Fibroblast of lung (primary cell): ENCODE measurements at places on chromosomes 11 and 22. TPM values are rescaled to one million over a fixed set of nuclear protein-coding genes. Genes with fewer than 3 reads are reported as not detected.

DNA sequence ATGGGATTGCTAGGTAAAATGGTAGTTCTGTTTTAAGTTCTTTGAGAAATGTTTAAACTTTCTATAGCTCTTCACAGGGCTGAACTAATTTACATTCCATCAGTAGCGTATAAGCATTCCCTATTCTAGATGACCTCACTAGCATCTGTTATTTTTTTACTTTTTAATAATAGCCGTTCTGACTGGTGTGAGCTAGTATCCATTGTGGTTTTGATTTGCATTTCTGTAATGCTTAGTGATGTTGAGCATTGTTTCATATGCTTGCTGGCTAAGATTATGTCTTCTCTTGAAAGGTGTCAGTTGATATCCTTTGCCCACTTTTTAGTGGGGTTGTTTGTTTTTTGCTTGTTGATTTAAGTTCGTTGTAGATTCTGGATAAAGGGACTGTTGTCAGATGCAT is 35.9 kb downstream of the MMP27 start:
- no peak overlapping the region for H3K4me3 ChIP-seq
- no peaks in the 10 kb centered on the region for H3K27me3 ChIP-seq
- DNase-seq = no peak
- no peaks in the 10 kb centered on the region for H3K36me3 ChIP-seq
- H3K27ac ChIP-seq = no peak overlapping the region

GRCh38 chr22:26635117-26635516 is 13.4 kb downstream of the CRYBA4 start:
- DNase-seq = no peak
- H3K27ac ChIP-seq = no peak overlapping the region
- no peaks in the 10 kb centered on the region for H3K27me3 ChIP-seq
- H3K4me1 ChIP-seq = no peaks in the 10 kb centered on the region
- H3K4me3 ChIP-seq = no peak overlapping the region
- H3K36me3 ChIP-seq = no peaks in the 10 kb centered on the region

DNA sequence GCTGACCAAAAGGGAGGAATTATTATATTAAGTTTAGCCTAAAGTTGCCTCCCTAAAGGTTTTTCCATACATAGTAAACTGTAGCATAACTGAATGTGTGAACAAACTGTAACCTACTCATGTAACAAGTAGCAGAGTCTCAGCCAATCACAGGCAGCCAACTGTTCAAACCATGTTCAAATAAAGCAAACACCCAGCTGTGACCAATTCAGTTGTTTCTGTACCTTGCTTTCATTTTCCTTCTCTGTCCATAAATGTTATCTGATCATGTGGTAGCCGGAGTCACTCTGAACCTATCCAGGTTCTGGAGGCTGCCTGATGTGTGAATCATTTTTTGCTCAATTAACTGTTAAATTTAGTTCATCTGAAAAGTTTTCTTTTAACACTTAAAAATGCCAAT is 373.5 kb downstream of the GUCY1A2 start:
- H3K4me1 ChIP-seq = no peaks in the 10 kb centered on the region
- peak; percentile 70 for DNase-seq
- no peak overlapping the region for H3K4me3 ChIP-seq
- H3K36me3 ChIP-seq = no peaks in the 10 kb centered on the region

DNA sequence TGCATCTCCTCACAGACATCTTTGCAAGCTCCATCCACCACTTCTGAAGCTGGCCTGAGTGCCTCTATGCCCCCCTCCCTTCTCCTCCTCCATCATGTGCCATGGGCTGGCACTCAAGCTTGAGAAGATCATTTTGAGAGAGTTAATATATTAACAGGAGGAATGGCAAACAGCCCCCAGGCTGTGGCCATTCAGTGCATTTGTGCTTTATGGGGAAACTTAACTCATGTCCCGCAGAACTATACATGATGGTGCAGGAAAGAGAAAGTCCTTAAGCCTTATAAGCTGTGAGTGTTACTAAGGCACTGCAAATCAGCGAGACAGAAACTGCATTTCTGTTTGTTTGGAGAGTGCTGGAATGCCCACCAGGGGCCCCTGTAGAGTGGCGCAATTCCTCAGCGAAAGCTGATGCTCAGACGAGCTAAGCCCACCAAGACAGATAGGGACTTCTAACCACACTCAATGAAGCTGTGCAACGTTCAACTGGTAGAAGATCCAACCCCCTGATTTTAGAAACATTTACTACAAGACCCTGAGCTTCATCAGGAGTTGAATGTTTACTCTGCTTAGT is 26.8 kb upstream of the PHLDA2 start:
- no peak for DNase-seq
- no peak overlapping the region for H3K27ac ChIP-seq
- no peak overlapping the region for H3K4me3 ChIP-seq
- H3K36me3 ChIP-seq = peaks cover 10% of the 10 kb centered on the region
- H3K4me1 ChIP-seq = peaks cover 12% of the 10 kb centered on the region

DNA sequence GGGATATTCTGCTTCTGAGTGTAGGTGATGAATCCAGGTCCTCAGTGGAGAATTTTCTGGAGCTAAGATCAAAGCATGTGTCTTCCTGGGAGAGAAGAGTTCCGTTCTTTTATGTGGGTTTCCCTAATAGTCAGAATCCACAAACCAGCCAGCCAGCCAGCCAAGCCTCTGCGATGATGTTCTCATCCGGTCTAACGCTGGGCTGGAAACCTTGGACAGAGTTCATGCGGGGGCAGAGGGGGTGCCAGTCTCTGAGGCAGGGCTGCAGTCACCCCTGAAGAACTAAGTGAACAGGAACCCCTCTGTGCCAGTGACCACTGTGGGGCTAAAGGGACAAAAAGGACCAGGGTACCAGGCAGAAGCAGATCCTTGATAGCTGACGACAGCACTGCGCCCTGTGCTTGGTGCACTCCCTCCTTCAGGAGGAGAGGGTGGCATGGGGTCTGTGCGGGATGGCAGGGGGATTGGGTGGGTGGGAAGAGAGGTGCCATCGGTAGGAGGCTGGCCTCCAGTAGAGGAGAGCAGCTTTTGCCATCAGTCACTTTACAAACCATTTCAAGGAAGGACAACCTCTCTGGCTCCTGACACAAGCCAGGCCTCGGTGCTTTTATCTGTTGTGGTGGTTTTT is 27.1 kb downstream of the ADAMTS15 start:
- H3K27me3 ChIP-seq = no peaks in the 10 kb centered on the region
- H3K36me3 ChIP-seq = peaks cover 41% of the 10 kb centered on the region
- peaks cover 26% of the 10 kb centered on the region for H3K4me1 ChIP-seq
- H3K4me3 ChIP-seq = no peak overlapping the region
- DNase-seq = peak; percentile 44

- no peak overlapping the region for H3K27ac ChIP-seq
- peaks cover 2% of the 10 kb centered on the region for H3K27me3 ChIP-seq
- H3K4me3 ChIP-seq = no peak overlapping the region
- H3K4me1 ChIP-seq = no peaks in the 10 kb centered on the region
- H3K36me3 ChIP-seq = no peaks in the 10 kb centered on the region
Observed at GRCh38 chr11:126167488-126167887, 44.0 kb downstream of the RPUSD4 start.

- no peaks in the 10 kb centered on the region for H3K36me3 ChIP-seq
- H3K4me1 ChIP-seq = peaks cover 9% of the 10 kb centered on the region
- H3K27ac ChIP-seq = no peak overlapping the region
- H3K4me3 ChIP-seq = no peak overlapping the region
- H3K27me3 ChIP-seq = no peaks in the 10 kb centered on the region
- peak; percentile 83 for DNase-seq
Observed at GRCh38 chr22:36194971-36195370, 6.6 kb downstream of the APOL4 start.

GRCh38 chr11:17960091-17960490 is 52.8 kb downstream of the SERGEF start:
- H3K27me3 ChIP-seq = no peaks in the 10 kb centered on the region
- H3K4me3 ChIP-seq = no peak overlapping the region
- DNase-seq = no peak
- no peaks in the 10 kb centered on the region for H3K4me1 ChIP-seq
- H3K36me3 ChIP-seq = no peaks in the 10 kb centered on the region
- H3K27ac ChIP-seq = no peak overlapping the region

DNA sequence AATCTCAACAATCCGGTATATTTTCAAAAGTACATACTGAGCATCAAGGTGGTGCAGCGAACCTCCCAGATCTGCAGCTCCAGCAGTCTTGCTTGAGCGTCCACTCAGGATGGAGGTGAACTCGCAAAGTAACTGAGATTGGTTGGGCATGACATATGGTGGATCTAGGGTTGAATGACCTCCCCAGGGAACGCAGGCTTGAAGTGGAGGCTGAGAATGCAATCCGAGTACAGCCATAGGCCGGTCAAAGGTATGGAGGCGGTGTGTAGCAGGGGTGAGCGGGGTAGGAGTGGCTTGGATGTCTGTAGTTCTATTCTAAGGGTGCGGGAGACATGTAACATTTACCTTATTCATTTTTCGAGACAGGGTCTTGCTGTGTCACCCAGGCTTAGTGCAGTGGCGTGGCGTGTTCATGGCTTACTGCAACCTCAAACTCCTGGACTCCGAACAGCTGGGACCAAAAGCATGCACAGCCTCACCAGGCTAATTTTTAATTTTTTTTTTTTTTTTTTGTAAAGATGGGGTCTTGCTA is 631 bp upstream of the C22orf39 start:
- no peaks in the 10 kb centered on the region for H3K27me3 ChIP-seq
- peaks cover 2% of the 10 kb centered on the region for H3K4me1 ChIP-seq
- peak overlapping the region; percentile 81 for H3K27ac ChIP-seq
- peak; percentile 64 for DNase-seq
- H3K4me3 ChIP-seq = peak overlapping the region; percentile 86

Gene APOBEC3G
- 11.0 and 14.3 TPM in 2 replicates for polyA plus RNA-seq

GRCh38 chr22:23715806-23716375 is 25.1 kb downstream of the RGL4 start:
- no peak overlapping the region for H3K4me3 ChIP-seq
- DNase-seq = no peak
- H3K4me1 ChIP-seq = no peaks in the 10 kb centered on the region
- H3K36me3 ChIP-seq = no peaks in the 10 kb centered on the region
- H3K27ac ChIP-seq = no peak overlapping the region

DNA sequence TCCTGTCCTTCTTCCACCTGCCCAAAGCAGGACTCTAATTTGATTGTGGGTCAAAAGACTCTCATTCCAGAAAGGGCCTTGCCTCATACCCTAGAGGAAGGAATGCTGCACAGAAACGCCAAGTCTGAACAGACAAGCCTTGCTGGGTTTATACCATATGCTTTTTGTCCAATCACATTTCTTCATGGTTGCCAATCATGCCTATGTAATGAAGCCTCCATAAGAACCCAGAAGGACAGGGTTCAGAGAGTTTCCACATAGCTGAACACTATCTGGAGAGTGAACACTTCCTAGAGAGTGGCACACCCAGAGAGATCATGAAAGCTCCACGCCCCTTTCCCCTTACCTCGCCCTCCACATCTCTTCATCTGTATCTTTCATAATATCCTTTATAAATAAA is 4.8 kb upstream of the SAA2 start:
- DNase-seq = no peak
- no peaks in the 10 kb centered on the region for H3K36me3 ChIP-seq

Gene WNT7B
- polyA plus RNA-seq = 0.17 TPM in 1 of 2 replicates, not detected in the other

Gene SYNGR1
- 12.9 and 13.5 TPM in 2 replicates for polyA plus RNA-seq

Gene HMOX1
- polyA plus RNA-seq = 58.9 and 116 TPM in 2 replicates

Gene SUSD2
- 10.5 and 11.9 TPM in 2 replicates for polyA plus RNA-seq

DNA sequence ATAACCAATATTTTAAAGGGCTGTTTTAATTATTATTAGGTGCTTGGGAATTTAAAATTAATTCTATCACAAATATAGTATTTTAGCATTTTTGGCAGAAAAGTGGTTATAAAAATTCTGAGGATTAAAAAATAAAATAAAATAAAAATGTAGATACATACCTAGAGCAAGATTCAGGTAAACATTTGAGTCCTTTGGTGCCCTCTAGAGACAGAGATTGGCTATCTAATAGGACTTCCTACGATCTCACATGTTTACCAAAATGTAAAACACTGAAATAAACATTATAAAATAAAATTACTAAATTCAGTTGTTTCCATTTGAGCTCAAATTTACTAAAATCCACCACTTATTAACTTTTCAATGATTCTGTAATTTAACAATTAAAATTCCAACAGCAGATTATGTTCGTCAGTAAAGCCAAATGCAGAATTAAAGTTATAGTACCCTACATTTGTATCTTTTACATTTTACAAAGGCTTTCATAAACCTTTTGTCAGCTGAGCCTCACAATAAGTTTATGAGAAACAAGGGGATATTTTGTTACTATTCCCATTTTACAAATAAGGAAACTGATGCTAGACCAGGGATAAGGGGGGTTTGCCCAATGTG is 27.7 kb downstream of the SLC36A4 start:
- H3K4me1 ChIP-seq = no peaks in the 10 kb centered on the region
- no peak overlapping the region for H3K27ac ChIP-seq
- no peak overlapping the region for H3K4me3 ChIP-seq
- H3K36me3 ChIP-seq = no peaks in the 10 kb centered on the region
- DNase-seq = peak; percentile 26

Gene ZNF214
- 1.8 and 2.0 TPM in 2 replicates for polyA plus RNA-seq

DNA sequence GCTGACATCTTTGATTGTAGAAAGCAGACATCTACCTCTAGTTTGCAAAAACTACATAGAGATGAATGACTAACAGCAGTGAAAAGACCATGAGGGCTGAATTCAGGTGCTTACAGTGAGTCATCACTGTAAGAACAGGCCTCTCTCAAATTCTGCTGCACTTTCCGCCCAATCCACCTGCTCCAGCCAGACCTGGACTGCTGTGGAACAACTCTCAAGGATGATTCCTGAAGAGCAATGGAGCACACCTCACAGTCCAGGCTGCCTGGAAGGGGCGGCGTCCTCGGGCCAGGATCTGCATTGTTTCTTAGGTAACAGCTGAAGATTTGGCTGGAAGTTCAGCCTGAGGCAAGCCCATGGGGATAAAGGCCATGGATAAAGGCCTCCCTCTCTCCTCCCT is 15.1 kb downstream of the APOL2 start:
- no peak overlapping the region for H3K4me3 ChIP-seq
- peaks cover 2% of the 10 kb centered on the region for H3K27me3 ChIP-seq
- no peak overlapping the region for H3K27ac ChIP-seq
- DNase-seq = no peak
- no peaks in the 10 kb centered on the region for H3K4me1 ChIP-seq

GRCh38 chr22:19109198-19110063 is 12.8 kb downstream of the DGCR2 start:
- no peaks in the 10 kb centered on the region for H3K27me3 ChIP-seq
- DNase-seq = peak; percentile 72
- H3K36me3 ChIP-seq = no peaks in the 10 kb centered on the region
- peaks cover 2% of the 10 kb centered on the region for H3K4me1 ChIP-seq

Gene LRRC56
- polyA plus RNA-seq = 0.26 and 0.28 TPM in 2 replicates

- no peak for DNase-seq
- H3K27ac ChIP-seq = no peak overlapping the region
- H3K4me3 ChIP-seq = no peak overlapping the region
- no peaks in the 10 kb centered on the region for H3K4me1 ChIP-seq
- no peaks in the 10 kb centered on the region for H3K36me3 ChIP-seq
- no peaks in the 10 kb centered on the region for H3K27me3 ChIP-seq
Observed at GRCh38 chr11:60121264-60121663, 32.8 kb downstream of the MS4A2 start.
